ENCODE measurements at places on chromosomes 1 and 21.

DNA sequence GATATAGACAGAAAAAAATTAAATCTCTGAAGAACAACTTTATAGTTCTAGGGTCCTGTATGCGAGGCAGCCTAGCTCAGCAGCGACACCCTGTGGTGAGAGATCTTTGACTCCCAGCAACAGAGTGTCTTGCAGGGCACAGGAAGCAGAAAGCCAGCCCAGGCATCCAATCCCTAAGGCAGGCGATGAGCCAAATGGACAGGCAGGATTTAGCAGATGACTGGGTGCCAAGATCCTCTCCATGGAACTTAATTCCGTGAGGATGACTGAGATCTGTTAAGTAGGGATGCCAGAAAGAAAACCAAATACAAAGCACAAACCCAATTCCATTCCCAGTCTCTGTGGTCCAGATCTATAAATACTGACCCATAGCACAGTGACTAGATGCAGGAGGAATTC, 38.8 kb downstream of the HLCS start:
- H3K36me3 ChIP-seq = peaks cover 1% of the 10 kb centered on the region
- H3K27me3 ChIP-seq = no peaks in the 10 kb centered on the region
- DNase-seq = peak; percentile 85
- H3K4me1 ChIP-seq = no peaks in the 10 kb centered on the region

GRCh38 chr1:66767626-66768025, 15.4 kb downstream of the DYNLT5 start:
- no peak overlapping the region for H3K27ac ChIP-seq
- H3K36me3 ChIP-seq = no peaks in the 10 kb centered on the region
- H3K4me3 ChIP-seq = no peak overlapping the region
- no peaks in the 10 kb centered on the region for H3K27me3 ChIP-seq
- DNase-seq = no peak

- no peak overlapping the region for H3K4me3 ChIP-seq
- no peak for DNase-seq
- H3K27ac ChIP-seq = no peak overlapping the region
- H3K36me3 ChIP-seq = no peaks in the 10 kb centered on the region
Measured at GRCh38 chr1:43134640-43135039, 37.5 kb downstream of the EBNA1BP2 start.

DNA sequence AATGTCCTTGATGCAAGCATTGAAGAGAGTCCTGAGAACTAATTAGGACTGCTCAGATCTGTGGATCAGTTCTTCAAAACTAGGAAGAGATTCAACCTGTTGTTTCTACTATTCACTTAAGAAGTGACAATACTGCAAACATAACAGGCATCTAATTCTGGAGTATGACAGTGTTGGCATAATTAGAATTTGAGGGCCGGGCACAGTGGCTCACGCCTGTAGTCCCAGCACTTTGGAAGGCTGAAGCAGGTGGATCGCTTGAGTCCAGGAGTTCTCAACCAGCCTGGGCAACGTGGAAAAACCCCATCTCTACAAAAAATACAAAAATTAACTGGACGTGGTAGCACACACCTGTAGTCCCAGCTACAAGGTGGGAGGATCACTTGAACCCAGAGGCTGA, 8.0 kb upstream of the FOXJ3 start:
- H3K36me3 ChIP-seq = no peaks in the 10 kb centered on the region
- no peak for DNase-seq
- peaks cover 26% of the 10 kb centered on the region for H3K27me3 ChIP-seq
- no peak overlapping the region for H3K27ac ChIP-seq
- H3K4me1 ChIP-seq = no peaks in the 10 kb centered on the region

DNA sequence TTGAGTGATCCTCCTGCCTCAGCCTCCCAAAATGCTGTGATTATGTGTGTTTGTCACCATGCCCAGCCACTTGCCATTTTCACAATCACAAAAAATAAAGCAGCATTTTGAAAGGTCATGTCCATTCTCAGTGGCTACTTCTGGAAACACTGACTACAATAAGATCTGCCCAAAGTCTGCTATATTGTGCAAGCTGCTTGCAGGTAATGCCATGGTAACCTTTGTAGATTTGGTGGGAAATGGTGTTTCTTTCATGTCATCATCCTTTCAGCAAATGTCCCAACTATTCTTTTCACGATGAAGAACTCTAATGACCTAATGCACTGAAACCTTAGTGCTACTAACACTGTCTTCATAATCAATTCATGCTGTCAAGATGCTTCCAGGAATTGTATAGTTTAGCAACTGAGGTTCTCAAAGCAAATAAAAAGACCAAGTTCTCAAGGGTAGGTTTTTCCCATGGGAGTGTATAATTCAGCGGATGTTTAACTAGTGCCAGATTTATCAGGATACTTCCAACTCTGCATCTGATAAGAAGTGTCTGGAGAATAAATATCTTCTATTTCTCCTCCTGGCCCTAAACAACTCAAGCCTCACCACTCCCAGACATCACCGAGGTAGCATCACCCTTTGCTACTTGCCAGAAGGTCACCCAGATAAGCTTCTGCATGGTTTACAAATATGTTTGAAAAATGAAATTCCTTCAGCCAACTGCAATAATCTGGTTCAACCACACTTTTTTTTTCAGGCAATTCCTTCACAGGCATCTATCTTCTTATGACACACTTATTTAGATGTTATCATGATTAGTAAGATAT, 132.0 kb upstream of the ZC3H11B start:
- no peak overlapping the region for H3K27ac ChIP-seq
- no peaks in the 10 kb centered on the region for H3K4me1 ChIP-seq
- DNase-seq = no peak

DNA sequence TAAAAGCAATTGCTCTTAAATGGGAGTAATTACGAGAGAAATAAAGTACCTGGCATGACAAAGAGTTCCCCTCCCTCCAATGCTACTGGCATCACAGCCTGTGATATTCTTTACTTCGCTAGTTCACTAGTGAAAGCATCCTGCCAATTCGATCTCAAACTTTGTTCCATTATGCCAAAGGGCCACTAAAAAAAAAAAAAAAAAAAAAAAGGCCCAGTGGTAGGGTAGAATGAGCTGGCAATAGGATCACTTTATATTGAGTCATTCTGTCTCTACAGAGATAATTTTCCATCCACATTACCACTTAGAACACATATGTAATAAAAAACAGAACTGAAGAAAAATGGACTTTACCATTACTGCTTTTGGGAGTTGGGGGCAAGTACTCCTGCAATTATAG, 11.2 kb downstream of the PUM1 start:
- H3K27ac ChIP-seq = peak overlapping the region; percentile 58
- no peaks in the 10 kb centered on the region for H3K27me3 ChIP-seq
- no peak for DNase-seq
- peaks cover 40% of the 10 kb centered on the region for H3K36me3 ChIP-seq

- peak overlapping the region; percentile 100 for H3K27ac ChIP-seq
- peaks cover 91% of the 10 kb centered on the region for H3K4me1 ChIP-seq
- no peaks in the 10 kb centered on the region for H3K27me3 ChIP-seq
- peak overlapping the region; percentile 73 for H3K4me3 ChIP-seq
Measured at GRCh38 chr1:12150456-12151200, 16.2 kb upstream of the TNFRSF1B start.

DNA sequence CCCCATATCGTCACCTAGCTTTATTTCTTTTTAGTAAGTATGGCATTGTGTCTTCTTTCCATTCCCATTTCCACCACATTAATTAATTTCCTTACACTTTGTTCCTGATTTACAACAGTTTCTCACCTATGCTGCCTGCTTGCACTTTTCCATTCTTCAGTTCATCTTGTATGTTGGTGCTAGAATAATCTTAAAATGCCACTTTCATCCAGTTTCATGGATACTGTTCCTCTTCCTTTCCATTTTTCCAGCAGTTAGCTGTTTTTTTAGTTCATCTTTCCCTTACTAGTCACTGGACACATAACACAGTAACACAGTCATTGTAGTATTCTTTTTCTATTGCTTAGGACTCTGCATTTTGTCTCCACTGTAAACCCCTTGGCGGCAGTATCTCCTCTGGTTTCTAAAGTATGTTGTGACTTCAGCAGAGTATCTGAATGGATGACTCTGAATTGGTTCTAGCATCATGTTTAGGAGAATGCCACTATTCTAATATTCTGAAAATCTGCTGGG, 2.1 kb downstream of the CDC7 start:
- H3K27ac ChIP-seq = peak overlapping the region; percentile 19
- no peak for DNase-seq
- H3K4me1 ChIP-seq = peaks cover 35% of the 10 kb centered on the region

DNA sequence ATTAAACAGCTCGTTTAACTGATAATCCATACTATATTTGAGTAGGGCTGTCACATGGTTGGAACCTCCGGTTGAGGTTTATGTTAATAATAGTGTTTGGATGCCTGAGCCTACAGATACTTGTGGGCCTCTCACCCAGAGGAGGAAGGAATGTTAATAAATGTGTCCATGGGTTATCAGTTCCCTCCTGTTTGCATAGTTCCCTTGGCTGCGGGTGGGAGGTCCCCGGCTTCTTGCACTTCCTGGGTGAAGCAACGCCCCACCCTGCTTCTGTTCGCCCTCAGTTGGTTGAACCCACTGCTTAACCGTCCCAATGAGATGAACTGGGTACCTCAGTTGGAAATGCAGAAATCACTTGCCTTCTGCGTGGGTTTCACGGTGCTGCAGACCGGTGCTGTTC, 23.6 kb upstream of the GBP1 start:
- H3K27ac ChIP-seq = no peak overlapping the region
- no peak overlapping the region for H3K4me3 ChIP-seq
- DNase-seq = no peak
- H3K27me3 ChIP-seq = peaks cover 6% of the 10 kb centered on the region

- H3K4me3 ChIP-seq = no peak overlapping the region
- peaks cover 47% of the 10 kb centered on the region for H3K36me3 ChIP-seq
- H3K4me1 ChIP-seq = no peaks in the 10 kb centered on the region
Measured at GRCh38 chr1:173798078-173798477, 26.4 kb upstream of the DARS2 start.

GRCh38 chr21:27213303-27213702, 246.4 kb upstream of the ADAMTS5 start:
- no peaks in the 10 kb centered on the region for H3K27me3 ChIP-seq
- no peak for DNase-seq
- no peak overlapping the region for H3K27ac ChIP-seq
- H3K4me1 ChIP-seq = no peaks in the 10 kb centered on the region
- no peaks in the 10 kb centered on the region for H3K36me3 ChIP-seq
- H3K4me3 ChIP-seq = no peak overlapping the region

GRCh38 chr1:42721926-42722325, 18.1 kb downstream of the CLDN19 start:
- no peak overlapping the region for H3K27ac ChIP-seq
- peaks cover 7% of the 10 kb centered on the region for H3K27me3 ChIP-seq
- no peak for DNase-seq

GRCh38 chr1:155130272-155131006, 2.8 kb downstream of the EFNA1 start:
- H3K4me3 ChIP-seq = no peak overlapping the region
- peak overlapping the region; percentile 5 for H3K27ac ChIP-seq
- no peak for DNase-seq
- peaks cover 38% of the 10 kb centered on the region for H3K4me1 ChIP-seq
- H3K36me3 ChIP-seq = no peaks in the 10 kb centered on the region

GRCh38 chr1:74502858-74503257, 9.6 kb downstream of the LRRC53 start:
- no peaks in the 10 kb centered on the region for H3K4me1 ChIP-seq
- no peak overlapping the region for H3K4me3 ChIP-seq
- H3K27ac ChIP-seq = no peak overlapping the region
- H3K36me3 ChIP-seq = no peaks in the 10 kb centered on the region

DNA sequence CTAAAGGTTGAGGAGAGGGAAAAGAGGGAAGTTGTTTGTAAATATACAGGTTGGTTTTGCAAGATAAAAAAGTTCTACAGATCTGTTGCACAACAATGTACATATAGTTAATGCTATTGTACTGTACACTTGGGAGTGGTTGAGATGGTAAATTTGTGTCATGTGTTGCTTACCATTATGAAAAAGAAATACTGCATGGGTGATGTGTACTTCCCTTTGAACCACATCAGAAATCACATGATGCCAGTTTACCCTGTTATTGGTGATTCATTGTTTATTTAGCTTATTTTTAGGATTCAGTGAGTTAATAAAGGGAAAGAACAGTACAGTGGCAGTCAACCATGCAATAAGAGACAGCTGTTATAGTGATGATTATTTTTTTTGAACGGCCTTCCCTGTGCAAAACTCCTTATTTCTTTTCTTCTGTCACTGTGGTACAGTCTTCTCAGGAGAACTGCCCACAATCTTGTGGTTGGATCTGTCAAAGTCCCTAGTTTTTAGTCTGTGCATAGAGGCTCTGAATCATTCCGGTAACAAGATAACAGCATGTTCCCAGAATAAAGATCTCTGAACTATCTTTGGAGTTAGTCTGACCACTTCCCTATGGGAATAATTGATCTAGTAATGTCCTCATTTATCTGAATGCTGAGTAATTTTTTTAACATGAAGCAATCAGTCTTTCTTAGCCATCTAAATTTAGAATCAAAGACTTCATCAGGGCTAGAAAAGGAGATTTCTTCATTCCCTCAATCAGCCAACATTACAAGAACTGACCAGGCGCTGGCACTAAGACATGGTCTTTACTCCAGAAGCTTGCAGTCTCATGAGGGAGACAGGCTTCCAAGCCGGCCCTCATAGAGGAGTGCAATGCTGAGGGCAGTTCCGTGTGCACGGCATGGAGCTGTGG, 84.2 kb downstream of the SH3GLB1 start:
- no peaks in the 10 kb centered on the region for H3K4me1 ChIP-seq
- no peaks in the 10 kb centered on the region for H3K27me3 ChIP-seq
- no peak overlapping the region for H3K27ac ChIP-seq
- no peaks in the 10 kb centered on the region for H3K36me3 ChIP-seq
- no peak for DNase-seq
- H3K4me3 ChIP-seq = no peak overlapping the region

DNA sequence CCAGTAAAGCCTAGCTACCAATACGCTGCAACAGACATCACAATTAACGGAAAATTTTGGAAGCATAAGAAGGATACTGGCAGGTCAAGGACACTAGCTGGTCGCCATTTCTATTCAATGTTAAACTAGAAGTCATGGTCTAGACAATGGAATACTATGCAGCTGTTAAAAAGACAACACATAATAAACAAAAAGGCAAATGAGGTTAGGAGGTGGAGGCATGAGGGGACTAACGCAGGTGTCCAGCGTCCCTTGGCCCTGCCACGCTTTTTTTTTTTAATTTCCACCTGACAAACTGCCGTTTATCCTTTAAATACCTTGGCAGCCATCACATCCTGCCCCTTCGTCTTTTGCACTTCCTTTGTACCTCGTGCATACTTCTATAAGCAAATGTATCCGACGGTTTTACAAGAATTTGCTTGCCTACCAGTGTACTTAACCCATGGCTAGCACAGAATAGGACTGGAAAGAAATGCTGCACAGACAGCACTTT, 698 bp upstream of the SLC22A15 start:
- H3K4me3 ChIP-seq = peak overlapping the region; percentile 82
- peaks cover 13% of the 10 kb centered on the region for H3K4me1 ChIP-seq
- H3K36me3 ChIP-seq = no peaks in the 10 kb centered on the region

GRCh38 chr1:219379691-219380090, 206.0 kb downstream of the LYPLAL1 start:
- H3K4me1 ChIP-seq = no peaks in the 10 kb centered on the region
- H3K27me3 ChIP-seq = no peaks in the 10 kb centered on the region
- H3K27ac ChIP-seq = no peak overlapping the region
- H3K4me3 ChIP-seq = no peak overlapping the region
- H3K36me3 ChIP-seq = no peaks in the 10 kb centered on the region
- DNase-seq = no peak

- H3K36me3 ChIP-seq = no peaks in the 10 kb centered on the region
- DNase-seq = no peak
- H3K27me3 ChIP-seq = peaks cover 15% of the 10 kb centered on the region
Measured at GRCh38 chr1:22665752-22666151, 12.7 kb downstream of the C1QB start.

GRCh38 chr1:11701551-11701961, 10.0 kb downstream of the DRAXIN start:
- H3K27ac ChIP-seq = no peak overlapping the region
- H3K36me3 ChIP-seq = no peaks in the 10 kb centered on the region
- no peak for DNase-seq
- peaks cover 60% of the 10 kb centered on the region for H3K27me3 ChIP-seq
- H3K4me3 ChIP-seq = no peak overlapping the region
- no peaks in the 10 kb centered on the region for H3K4me1 ChIP-seq
